Keratinocyte (primary cell): ENCODE measurements at places on chromosomes 4 and X.

GRCh38 chr4:4559596-4559995, 17.7 kb upstream of the STX18 start:
- DNase-seq = no peak

- DNase-seq = no peak
These were observed 56.5 kb downstream of the ARAP2 start for GRCh38 chr4:36187723-36188333.

- DNase-seq = no peak
These were observed 1139.7 kb downstream of the PCDH18 start for GRCh38 chr4:136392576-136392975.

- no peak for DNase-seq
These were observed 169.6 kb downstream of the MID1IP1 start for GRCh38 chrX:38970845-38971244.

DNA sequence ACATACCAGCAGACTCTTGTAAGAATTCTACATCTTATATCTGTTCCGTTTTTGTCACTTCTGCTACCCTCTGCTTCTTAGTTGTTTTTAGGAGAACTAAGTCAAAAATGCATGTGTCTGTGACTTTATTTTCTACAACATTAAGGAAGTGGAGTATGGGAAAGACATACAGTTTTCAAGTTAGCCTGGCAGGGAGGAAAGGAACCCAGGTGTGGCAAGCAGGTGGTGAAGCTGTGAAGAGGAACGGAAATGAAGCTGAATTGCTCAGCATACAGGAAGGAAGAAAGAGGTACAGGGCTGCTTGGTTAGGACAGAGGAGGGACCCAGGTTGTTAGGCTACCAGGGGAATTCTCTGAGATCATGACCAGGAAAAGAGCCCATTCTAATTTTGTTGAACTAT, 9.4 kb downstream of the GPRIN3 start:
- DNase-seq = no peak

DNA sequence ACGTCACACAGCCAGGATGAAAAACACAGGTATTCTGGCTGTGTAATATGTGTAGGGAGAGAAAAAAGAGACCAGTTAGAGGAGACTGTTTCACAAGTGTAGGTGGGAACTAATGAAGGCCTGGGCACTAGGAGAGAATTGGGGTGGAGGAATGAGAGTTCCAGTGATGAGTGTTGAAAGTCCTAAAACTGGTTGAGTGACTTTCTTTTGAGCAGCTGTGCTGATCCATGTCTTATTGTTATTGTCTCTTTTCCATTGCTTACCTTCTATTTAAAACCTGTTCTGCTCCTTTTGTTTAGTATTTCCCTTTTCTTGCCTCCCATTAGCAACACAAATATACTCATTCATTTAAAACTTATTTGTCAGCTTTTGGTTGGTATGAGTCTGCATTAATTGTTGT, 88.7 kb downstream of the PDLIM5 start:
- no peak for DNase-seq

- DNase-seq = no peak
These were observed 35.0 kb downstream of the NUDT11 start for GRCh38 chrX:51461053-51462044.

GRCh38 chr4:109803924-109804571, 2.2 kb upstream of the CFI start:
- DNase-seq = no peak

- no peak for DNase-seq
These were observed 115.1 kb downstream of the SOWAHB start for GRCh38 chr4:76782837-76783236.

GRCh38 chr4:36189511-36190226, 54.6 kb downstream of the ARAP2 start:
- no peak for DNase-seq

DNA sequence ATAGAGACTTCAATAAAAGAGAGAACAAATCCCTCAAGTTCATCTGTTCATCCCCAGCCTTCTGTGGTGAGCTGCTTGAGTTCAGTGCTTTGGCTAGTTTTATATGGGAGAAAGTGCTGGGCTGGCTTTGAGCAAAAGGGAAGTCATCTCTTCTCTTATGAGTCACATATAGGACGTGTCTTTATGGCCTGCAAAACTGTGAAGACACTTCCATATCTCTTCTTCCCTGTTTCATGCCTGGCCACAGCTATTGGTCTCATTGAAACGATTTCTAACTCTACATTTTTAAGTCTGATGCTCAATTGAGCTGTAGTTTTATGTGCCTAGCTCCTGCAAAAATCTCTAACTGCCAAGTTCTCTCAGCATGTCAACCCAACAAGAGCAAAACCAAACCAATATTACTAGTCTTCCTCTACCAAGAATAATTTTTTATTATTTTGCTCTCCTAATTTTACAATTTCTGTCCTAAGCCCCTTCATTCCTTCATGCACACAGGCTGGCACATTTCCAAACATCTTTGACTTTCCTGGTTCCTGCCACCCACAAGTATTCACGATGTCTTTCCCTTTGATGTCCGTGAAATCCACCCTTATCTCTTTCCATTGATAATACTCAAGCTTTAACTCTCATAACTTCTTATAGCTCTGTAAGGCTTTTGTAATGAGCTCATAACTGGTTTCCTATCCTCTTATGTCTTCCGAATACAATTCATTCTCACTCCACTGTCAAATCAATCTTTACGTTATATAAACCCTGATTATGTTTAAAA, 165.3 kb downstream of the BTC start:
- DNase-seq = no peak

- DNase-seq = no peak
These were observed 291.3 kb downstream of the GALNTL6 start for GRCh38 chr4:172104539-172104938.

- DNase-seq = no peak
These were observed 25.4 kb downstream of the FGFBP1 start for GRCh38 chr4:15912961-15913630.

GRCh38 chrX:153469811-153470410, 465 bp downstream of the HAUS7 start:
- no peak for DNase-seq

- DNase-seq = no peak
These were observed 1.2 kb downstream of the TFE3 start for GRCh38 chrX:49041744-49042580.

GRCh38 chrX:30282527-30282926, 26.7 kb downstream of the NR0B1 start:
- DNase-seq = no peak

DNA sequence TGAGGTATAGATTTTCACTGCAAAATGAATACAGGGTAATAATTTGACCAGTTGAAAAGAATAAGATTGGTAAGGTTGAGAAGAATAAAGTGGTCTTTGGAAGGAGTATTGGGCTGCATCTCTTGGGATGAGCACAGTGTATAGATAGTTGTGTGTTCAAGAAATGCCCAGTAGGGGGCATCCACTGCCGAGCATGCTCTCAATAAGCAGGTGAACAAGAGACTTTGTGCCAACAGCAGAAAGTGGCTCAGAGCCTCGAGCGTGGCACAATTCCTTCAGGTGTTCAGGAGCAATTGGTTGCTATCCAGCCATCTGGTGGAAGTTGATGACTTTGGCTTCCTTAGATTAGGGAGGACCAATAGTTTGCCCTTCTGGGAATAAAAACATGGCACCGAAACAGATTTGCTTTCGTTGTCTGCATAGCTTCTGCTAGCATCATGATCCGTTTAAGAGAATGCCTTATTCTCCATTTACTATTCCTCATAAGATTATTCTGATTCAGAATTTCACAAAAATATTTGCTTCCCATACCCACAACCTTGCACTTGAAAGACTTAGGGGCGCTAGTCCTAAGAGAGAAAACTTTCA, 258.1 kb upstream of the NEIL3 start:
- peak; percentile 33 for DNase-seq

- DNase-seq = no peak
These were observed 292.9 kb downstream of the TLL1 start for GRCh38 chr4:166165829-166166420.

- no peak for DNase-seq
These were observed 196.3 kb upstream of the MAB21L2 start for GRCh38 chr4:150385606-150386005.

DNA sequence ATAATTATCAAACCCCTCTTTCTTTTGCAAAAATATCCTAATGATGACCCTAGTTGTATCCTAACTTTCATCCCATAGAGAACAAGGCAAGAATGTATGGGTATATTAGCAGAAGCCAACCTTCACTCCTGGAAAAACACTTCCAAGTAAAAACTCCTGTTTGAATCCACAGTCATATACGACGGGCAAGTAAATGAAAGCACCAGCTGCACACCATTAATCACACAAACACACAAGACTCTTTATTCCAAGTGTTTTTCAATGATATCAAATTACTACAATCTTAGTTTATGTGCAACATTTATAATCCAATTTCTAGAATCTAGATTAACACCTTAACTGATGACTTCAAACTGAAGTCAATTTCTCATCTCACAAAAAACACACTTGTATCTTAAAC, 22.9 kb downstream of the ACSL4 start:
- no peak for DNase-seq

- DNase-seq = no peak
These were observed 460.2 kb upstream of the FAT1 start for GRCh38 chr4:187183826-187184225.

GRCh38 chr4:161314371-161314770, 849.4 kb downstream of the FSTL5 start:
- no peak for DNase-seq

GRCh38 chr4:78150543-78150864, 93.4 kb downstream of the FRAS1 start:
- DNase-seq = no peak

DNA sequence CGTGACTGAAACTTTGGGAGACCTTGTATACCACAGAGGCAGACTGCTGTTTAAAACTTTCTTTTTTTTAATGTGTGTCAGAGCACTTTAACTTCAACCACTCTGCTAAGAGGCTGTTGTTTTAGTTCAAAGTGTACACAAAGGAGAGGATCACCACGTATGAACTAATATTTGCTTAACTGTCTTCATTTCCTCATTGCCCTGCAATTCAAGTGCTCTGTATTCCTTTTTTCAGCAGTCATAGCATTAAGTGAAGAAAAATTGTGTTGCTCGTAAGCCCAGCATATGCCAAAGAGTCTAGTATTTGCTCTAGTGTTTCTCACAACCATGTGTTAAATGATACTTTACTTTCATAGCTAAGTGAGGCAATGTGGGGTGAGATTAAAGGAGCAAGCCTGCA, 63.0 kb upstream of the HHIP start:
- no peak for DNase-seq

DNA sequence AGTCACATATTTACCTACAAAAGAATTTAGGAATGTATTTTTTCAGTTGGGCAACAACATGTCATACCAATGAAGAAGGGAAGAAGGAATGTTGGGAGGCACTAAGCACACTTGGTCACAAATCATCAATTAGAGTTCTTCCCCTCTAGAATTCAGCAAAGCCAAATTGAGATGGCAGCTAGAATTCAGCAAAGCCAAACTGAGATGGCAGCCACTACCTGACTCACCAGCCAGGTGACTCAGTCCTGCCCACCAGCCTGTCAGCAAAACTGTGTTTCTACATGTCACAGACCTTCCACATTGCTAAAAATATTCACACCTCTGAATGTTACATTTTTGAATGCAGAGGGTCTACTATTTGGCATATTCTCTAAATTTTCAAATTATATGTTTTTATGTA, 63.2 kb upstream of the NOCT start:
- peak; percentile 17 for DNase-seq

DNA sequence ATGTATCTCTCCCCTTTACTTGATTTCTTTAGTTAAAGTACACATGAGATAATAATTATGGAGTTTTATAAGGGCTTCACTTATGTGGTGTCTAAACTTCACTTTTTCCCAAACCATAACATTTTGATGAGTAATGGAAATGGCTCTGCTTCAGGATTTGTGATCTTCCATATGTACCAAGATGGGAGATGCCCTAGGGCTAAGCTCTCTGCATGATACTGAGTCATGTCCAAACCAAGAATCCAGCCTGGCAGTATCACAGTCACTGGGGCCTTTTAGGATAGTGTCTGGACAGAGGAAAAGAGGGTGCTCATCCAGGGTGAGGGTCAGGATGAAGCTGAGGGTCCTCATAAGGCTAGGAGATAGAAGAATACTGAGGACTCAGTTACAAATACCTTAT, 47.9 kb upstream of the PAGE3 start:
- peak; percentile 11 for DNase-seq

GRCh38 chr4:147822128-147822527, 90.2 kb downstream of the ARHGAP10 start:
- peak; percentile 90 for DNase-seq

DNA sequence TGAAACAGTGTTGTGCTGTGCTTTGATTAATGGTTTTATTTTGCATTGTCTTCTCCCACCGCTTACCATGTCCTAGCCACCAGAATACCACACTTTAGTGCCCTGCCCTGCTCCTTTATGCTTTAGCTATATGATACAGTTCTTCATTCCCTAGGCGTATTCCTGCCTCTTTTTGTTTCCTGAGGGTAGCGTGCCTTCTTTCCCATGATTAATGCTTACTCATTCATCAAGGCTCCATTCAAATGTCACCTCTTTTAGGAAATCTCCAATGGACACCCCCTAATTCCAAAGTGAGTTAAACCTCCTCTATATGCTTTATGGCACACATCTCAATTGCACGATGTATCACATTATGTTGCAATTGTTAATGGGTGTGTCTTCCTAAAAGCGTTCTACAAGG, 46.3 kb downstream of the SPANXD start:
- DNase-seq = peak; percentile 41

GRCh38 chr4:54061873-54062272, 2.5 kb downstream of the CHIC2 start:
- no peak for DNase-seq

- DNase-seq = no peak
These were observed 410.6 kb downstream of the HNRNPD start for GRCh38 chr4:81963015-81963762.

GRCh38 chrX:7542587-7543380, 300.2 kb upstream of the VCX start:
- DNase-seq = no peak

- no peak for DNase-seq
These were observed 97.4 kb upstream of the MYOZ2 start for GRCh38 chr4:119038116-119038841.

GRCh38 chr4:163772238-163772637, 277.7 kb downstream of the TMA16 start:
- no peak for DNase-seq

GRCh38 chrX:8520791-8521190, 56.2 kb downstream of the VCX3B start:
- DNase-seq = no peak

GRCh38 chrX:1134976-1135375, 77.5 kb downstream of the CRLF2 start:
- no peak for DNase-seq

- DNase-seq = no peak
These were observed 92.0 kb downstream of the FNIP2 start for GRCh38 chr4:158860856-158861255.

DNA sequence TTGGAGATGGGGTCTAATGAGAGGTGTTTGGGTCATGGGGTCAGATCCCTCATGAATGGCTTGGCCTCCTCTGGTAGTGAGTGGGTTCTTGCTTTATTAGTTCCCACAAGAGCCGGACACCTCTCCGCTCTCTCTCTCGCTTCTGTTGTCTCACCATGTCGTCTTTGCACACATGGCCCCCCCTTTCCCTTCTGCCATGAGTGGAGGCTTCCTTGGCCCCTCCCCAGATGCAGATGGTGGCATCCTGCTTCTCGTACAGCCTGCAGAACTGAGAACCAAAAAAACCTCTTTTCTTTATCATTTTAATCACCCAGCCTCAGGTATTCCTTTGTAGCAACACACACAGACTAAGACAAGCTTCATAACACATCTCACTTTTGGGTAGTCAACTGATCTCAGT, 49.6 kb upstream of the SPRY1 start:
- DNase-seq = no peak
